ENCODE measurements at places on chromosomes 16 and 17. TPM values are rescaled to one million over a fixed set of nuclear protein-coding genes. Genes with fewer than 3 reads are reported as not detected.

- no peak for DNase-seq
Observed at GRCh38 chr17:41835214-41835799, 725 bp downstream of the NT5C3B start.

DNA sequence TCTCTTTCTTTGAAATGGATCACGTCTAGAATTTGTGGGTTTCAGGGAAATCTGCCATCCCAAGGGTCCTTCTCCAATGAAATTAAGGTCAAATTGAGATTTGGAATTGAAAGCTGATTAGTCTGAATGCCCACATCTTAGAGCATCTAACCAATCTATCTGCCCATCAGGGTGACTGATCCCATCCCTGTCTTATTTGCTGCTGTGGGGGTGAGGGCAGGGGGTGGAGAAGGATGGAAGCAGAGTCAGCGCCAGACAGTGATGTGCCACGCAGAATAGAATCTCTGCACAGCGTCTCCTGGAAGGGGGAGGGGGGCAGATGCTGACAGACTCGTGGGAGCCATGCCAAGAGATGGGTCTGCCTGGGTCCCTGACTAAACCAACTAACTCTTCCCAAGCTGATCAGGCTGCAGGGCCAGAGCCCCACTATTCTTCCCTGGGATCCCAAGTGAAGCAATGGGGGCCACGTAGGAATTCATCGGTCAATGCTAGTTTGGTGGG is 32.1 kb downstream of the CDK5RAP3 start:
- DNase-seq = no peak

- DNase-seq = no peak
Observed at GRCh38 chr17:27554152-27554551, 76.8 kb upstream of the LGALS9 start.

DNA sequence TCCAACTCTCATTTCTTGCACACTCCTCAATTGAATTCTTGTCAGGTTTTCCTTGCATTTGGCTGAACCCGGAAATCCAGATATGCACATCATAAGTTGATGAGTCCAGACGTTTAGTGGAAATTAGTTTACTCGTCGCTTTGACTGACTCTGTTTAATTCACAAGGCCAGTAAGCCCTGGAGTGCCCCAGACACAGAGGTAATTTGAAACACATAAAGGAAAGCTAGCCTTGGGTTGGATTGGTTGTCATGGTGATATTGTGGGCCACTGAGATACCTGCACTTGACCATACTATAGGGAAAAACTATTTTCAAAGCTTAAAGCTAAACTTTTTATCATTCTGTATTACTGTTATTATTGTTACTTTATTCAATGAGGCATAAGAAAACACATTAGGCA is 178.3 kb upstream of the CA10 start:
- DNase-seq = no peak

Gene KRT9
- total RNA-seq = not detected

Gene MT1H
- not detected for total RNA-seq

GRCh38 chr16:81632392-81633146 is 146.5 kb upstream of the PLCG2 start:
- DNase-seq = no peak

DNA sequence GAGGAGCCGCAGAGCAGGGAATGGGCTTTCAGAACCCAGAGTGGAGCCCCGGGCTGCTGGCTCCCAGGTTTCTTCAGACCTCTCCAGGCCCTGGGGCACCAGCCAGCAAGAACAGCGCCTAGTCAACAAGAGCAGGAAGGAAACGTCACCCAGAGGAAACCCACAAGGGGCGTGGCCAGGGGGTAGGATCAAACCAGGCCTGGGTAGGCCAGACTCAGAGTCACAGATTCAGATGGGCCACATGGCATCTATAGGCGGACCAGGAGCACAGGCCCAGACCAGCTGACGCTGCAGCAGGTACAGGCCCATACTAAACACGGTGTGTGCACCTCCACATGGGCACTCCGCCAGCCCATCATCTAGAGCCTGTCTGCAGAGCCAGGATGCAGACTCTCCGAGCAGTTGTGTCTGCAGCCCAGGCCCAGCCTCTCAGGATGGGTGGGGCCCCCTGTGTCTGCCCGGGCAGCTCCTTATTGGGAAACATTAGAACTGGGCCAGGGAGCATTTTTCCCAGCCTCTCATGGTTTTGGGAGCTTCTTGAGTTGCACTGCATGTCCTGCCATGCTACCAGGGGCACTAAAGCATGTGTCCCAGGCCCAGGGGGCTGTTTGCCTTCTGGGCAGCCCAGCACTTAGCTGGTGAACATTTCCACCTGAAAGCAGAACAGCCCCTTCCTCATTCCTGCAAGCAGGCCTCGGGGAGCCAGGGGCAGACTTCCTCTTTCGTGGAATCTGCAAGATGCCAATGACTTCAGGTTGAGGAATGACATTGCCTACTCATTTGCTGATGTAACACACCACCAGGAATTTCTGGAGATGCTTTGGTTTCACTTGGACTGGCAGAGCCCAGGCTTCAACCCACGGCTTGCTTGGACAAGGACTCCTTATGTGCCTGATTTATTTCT is at the start of gene NLRP1:
TSS of gene NLRP1 (minus strand) at position 127 of the 904 bp plus-strand sequence. CDS start 552 bp downstream, outside the sequence.
- DNase-seq = no peak

GRCh38 chr17:53628011-53628410 is 194.7 kb upstream of the KIF2B start:
- no peak for DNase-seq

Gene GGT6
- total RNA-seq = not detected

Gene EFCAB13
- 7.1 TPM for total RNA-seq

DNA sequence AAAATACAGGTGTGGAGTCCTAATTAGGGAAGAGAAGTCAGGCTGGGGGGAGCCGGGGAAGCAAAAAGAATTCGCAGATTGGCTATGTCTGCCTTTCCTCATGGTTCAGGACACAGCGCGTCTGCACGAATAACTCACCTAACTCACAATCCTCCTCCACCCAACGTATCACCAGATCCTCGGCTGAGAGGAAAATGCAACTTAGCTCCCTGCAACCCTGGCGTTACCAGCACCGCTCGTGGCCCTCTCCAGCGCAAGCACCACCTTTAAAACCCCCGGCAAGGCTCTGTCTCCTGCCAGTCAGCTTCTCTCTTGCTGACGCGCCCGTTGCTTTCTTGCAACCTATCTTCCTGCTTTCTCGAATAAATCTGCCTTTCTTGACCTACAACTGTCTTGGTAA is 49.8 kb upstream of the METRNL start:
- no peak for DNase-seq

DNA sequence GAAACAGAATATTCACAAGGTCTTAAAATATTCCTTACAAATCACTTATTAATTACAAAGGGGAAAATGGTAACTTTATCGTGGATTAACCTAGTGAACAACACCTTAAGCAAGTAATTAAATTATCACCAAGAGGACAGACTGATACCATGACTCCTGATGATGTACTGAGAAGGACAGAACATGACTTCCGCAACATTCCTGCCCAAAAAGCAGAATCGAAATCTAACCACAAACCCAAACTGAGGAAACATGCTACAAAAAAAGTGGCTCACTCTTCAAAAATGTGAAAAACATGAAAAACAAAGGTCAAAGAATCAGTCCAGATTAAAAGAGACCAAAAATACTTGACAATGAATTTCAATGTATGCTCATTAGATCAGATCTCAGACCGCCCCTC is 151.5 kb downstream of the AATF start:
- DNase-seq = no peak

DNA sequence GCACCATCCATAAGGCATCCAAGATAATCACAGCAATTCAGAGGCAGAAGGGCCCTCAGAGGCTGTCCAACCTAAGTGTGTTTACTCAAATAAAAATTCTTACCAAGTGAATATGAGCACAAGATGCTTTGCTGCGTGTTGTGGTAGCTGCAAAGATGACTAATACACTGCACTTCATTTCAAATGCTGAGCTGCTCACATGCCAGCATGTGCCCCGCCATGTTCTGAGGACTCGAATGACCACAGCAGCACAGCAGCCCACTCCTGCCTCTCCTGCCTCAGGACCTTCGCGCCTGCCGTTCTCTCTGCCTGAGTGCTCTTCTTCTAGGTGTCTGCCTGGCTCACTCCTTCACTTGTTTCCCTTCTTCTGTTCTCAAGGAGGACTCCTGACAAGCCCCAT is 19.0 kb downstream of the PIK3R5 start:
- DNase-seq = no peak

DNA sequence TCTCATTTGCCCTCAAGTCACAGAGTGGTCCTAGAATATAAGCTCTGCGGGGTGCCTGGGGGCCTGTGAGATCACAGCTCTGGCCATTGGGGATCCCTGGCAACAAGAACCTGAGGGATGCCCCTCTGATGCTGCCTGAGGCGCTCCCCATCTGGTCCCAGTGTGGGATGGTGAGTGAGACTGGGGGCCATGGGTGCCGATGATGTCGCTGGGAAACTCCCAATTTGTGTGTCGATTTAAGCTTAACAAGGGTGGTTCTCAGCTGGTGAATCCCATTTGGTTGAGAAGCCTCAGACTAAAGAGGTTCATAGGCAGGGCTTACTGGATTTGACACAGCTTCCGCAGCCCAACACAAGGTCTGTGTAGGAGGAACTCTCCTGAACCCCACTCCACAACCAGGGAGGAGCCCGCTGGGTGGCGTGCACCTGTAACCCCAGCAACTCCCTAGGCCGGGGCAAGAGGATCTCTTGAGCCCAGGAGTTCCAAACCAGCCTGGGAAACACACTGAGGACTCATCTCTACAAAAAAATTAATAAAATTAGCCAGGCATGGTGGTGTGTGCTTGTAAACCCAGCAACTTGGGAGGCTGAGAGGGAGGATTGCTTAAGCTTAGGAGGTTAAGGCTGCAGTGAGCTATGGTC is 63.7 kb upstream of the SIAH1 start:
- no peak for DNase-seq

GRCh38 chr17:41695134-41695661 is 6.5 kb downstream of the EIF1 start:
- DNase-seq = no peak

- DNase-seq = no peak
Observed at GRCh38 chr16:88334778-88335720, 47.7 kb upstream of the ZNF469 start.

DNA sequence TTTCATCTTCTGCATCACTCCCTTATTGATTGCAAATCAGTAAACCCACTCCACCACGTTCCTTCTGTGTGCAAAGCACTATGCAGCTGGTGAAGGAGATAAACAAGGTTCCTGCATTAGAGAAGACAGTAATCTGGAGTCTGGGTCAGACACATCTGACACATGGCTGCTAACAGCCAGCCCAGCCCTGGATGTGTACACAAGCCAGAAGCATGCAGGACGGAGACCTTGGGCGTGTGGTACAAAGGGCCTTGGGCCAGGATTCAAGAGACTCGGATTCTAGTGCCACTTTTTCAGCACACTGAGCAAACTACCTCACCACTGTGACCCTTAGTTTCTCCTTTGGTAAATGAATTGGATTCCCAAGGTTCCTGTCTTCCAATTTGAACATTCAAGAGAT is 86.6 kb upstream of the DNAH9 start:
- DNase-seq = no peak

GRCh38 chr17:81379523-81379942 is 15.7 kb upstream of the BAHCC1 start:
- no peak for DNase-seq

GRCh38 chr16:89122322-89122851 is 28.7 kb downstream of the ACSF3 start:
- DNase-seq = no peak

Gene DCAF7
- 60.4 TPM for total RNA-seq

DNA sequence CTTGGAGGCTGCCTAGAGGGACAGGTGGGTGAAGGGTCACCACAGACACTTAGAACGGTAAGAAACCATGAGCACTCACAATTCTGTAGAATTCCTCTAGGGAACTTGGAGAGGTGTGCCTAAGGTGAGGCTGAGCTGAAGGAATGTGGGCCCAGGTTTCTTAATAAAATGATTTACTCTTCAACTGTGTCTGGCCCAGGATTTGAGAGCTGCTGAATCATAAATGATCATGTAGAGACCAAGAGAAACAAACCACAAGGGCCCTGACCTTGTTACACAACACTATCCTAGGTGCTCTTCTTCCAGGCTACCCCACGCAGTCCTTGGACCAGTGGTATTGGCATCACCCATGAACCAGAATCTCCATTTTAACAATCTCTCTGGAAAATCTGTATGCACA is 27.7 kb downstream of the ZNF18 start:
- DNase-seq = no peak

Gene PRR35
- total RNA-seq = 2.2 TPM

Gene ACE
- total RNA-seq = 4.5 TPM
